ENCODE measurements at places on chromosomes 7 and 10. TPM values are rescaled to one million over a fixed set of nuclear protein-coding genes. Genes with fewer than 3 reads are reported as not detected.

- DNase-seq: no peak
Observed at GRCh38 chr7:94239661-94240234, 154.9 kb upstream of the COL1A2 start.

GRCh38 chr7:74187915-74188675 is 13.9 kb downstream of the EIF4H start:
- no peak for DNase-seq

DNA sequence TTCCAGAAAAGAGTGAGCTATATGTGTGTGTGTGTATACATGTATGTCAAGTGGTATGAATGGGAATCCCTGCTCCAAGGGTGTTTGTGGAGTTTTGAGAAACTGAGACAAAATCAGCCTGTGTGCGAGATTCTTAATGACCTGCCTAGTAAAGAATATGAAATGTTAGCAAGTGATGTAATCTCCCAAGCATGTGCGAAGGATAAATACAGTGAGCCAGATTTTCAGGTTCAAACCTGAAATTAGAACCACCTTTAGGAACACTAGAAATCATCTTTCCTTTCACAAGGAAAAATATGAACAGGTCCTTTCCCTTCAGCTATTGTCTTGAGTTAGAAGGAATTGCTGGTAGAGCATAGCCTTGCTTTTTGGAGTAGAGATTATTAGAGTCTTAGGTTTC is 457.6 kb downstream of the LRMDA start:
- DNase-seq: no peak

DNA sequence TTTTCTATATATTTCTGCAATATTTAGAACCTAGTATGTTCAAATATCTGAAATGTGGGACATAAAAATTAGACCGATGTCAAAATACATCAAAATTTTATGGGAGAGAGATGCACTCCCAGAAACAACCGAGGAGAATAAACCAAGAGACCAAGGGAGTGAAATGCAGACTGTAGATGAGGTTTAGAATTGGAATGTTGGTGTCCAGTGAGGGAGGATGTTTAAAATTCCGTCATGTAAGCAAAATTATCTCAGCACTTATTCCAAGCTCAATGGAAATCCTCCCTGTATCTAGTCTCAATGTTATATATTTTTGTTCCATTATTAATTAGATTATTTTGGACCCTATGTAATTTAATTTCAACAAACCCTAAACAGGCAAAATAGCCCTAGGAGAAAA is 61.9 kb upstream of the MAGI2 start:
- DNase-seq: no peak

- no peak for DNase-seq
Observed at GRCh38 chr10:100067466-100067865, 14.2 kb downstream of the CPN1 start.

GRCh38 chr10:75403939-75404814 is 2.6 kb upstream of the ZNF503 start:
- DNase-seq: no peak

DNA sequence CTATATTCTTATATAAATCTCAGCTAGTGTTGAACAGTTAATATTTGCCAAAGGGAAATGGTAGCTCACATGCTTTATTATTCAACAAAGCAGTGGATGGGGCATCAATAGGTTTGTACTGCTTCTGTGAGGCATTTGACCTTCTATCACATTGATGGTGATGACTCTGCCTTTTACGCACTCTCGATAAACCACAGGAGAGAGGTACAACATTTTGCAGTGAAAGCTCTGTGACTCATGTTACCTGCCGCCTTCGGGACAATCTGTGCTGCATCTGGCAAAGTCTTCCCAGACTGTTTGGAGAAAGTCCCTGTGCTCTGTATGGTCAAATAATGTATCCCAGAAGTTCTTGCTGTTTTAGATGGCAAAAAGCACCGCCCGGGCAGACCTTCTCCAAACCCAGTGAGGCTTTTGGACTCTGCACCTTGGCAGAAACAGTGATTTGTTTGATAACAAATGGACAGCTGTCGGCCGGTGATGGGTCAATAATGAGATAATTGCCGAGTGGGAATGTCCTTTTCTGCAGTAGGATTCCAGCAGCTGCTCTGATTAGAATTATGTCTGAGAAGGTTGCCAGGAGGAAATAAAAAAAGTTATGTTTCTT is 61.0 kb downstream of the PLPP4 start:
- no peak for DNase-seq

DNA sequence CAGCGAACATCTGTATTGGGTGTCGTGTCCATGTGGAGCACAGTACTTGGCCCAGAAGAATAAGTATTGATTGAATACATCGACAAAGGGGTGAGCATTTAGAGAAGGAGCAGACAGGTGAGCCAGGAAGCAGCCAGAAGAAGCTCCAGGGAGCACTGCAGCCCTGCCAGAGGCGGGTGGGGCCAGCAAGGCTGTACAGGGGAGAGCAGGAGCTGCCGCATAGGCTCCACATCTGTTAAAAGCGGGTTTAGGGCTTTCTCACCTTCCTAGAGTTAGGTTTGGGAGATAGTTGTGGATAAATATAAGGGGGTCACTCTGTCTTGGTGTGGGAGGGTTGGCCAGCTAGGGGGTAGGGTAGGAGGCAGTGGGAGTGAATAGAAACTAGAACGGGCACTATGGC is 1.3 kb upstream of the CPA1 start:
- no peak for DNase-seq

DNA sequence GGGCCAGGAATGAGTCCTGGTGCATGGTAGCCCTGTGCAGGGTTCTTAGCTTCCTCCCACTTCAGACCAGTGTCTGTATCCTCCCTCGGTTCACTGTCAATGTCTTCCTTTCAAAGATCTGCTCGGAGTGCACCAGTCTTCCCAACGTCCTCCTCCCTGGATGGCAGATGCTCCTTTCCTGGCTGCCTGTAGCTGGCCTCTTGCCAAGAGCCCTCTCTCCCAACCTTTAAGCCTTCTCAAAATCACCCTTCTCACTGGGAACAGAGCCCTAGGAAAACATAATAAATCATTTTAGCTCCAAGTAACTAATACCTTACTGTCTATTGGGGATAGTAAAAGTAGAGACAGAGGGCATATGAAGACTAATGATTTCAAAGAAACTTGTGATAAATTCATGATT is 490.6 kb downstream of the CCSER2 start:
- DNase-seq: no peak

GRCh38 chr10:17954861-17955260 is 3.1 kb downstream of the SLC39A12 start:
- no peak for DNase-seq

DNA sequence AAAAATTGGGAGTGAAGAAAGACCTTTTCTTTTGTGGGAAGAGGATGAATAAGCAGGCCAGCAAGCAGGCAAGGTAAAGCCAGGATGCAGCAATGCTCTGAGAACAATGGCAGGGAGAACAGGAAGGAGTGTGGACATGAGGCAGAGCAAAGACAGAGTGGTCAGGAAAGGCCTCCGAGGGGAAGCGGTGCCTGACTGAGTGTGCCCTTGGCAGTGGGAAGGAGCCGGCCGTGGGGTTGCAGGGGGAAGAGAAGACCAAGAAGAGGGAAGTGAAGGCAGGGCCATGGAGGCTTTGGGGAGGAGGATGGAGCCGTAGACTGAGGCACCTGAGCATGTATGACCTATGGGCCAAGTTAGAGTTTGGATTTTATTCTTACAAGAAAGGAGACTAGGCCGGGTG is 21.9 kb upstream of the ZNF212 start:
- no peak for DNase-seq

- no peak for DNase-seq
Observed at GRCh38 chr7:3300221-3300650, 816 bp upstream of the SDK1 start.

DNA sequence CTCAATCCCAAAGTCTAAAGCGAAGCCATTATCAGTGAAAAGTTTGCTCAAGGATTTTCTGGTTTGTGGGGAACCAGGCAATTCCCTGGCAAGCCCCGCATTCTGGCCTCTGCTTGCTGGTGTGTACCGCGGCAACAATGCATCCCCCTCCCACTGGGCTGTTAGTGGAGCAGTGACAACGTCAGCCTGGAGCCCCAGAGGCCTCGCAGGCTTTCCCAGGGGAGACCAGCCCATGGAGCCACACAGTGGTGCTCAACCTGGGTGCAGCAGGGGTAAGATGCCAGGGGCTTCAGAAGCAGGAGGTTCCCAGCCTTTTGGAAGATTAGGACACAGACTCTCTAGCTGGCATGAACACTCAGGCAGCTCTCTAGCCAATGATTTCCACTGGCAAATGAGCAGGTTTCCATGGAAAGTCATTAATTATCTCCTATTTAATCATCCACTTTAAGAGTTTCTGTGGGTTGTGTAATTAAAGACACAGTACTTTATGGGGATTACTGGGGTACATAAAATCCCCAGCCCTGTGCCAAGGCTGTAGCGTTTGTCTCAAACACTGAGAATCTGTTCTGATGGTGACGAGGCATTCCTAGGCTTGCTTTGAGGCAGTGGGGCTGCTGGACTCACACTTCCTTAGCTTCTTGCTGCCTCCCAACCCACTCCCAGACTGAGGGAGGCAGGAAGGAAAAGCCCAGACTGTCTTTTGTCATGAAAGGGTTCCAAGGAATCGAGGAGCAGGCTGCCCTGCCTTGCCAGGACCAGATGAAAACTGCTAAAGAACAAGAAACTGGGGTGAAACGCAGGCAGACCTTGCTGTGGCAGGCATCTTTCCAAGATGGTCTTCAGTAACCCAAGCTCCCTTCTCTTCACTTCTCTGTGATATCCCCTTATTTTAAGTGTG is 411.9 kb upstream of the SHH start:
- no peak for DNase-seq

DNA sequence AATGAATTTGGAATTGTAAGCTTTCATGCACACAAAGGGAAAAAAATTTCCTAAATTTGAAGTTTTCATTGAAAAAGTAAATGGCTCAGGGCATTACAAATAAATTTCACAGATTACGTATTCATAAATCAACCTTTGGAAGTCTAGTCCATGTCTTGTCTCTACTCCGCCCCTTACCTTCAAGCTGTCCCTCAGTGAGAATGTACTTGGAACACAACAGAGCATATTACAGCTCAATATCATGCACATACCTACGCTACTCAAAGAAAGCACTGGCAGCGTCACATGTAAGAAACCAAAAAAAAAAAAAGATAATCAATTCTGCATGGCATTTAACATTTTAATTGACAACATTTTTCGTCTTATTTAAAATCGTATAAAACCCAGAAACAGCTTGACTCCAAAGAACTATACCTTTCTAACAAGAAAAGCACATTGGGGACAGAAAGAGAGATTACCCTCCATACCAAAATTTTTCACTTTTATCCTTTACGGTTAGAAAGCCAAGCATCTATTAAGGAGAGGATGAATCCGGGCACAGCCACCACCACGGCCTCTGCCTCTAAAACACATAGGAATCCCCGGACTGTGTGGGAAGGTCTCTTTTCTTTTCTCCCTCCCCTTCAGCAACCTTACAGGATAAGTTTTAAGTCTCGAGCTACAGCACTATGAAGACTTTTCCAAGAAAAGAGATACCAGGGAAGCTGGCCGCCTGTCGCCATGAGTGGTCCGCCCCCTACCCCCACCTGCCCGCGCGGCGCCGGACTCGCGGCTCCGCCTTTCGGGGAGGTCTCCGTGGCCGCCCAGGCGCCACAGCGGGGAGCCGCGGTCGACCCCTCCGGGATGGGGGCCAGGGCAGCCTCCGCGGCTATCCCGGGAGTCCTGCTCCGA is 1.1 kb downstream of the JMJD1C start:
- no peak for DNase-seq

GRCh38 chr7:100585511-100586265 is at the start of gene LRCH4:
TSS of gene LRCH4 (minus strand) at chr7:100586129. CDS start at chr7:100586100, 29 bp downstream.
- no peak for DNase-seq

GRCh38 chr10:58206251-58206650 is 61.4 kb downstream of the IPMK start:
- DNase-seq: no peak

GRCh38 chr7:122301858-122302760 is 2.4 kb downstream of the FEZF1 start:
- no peak for DNase-seq

Gene MYO1G
- under 0.01 TPM for total RNA-seq

Gene BET1
- total RNA-seq: 35.5 TPM

Gene MMP21
- total RNA-seq: not detected

Gene APBB1IP
- 1.6 TPM for total RNA-seq

Gene GIMAP6
- not detected for total RNA-seq

Gene FGFR2
- 1.6 TPM for total RNA-seq

Gene KIAA1549
- 1.8 TPM for total RNA-seq

Gene FGF8
- not detected for total RNA-seq

Gene ARMH3
- 9.5 TPM for total RNA-seq

Gene POLL
- total RNA-seq: 26.1 TPM

Gene INA
- total RNA-seq: 18.4 TPM

Gene ADAM22
- total RNA-seq: 1.2 TPM

Data from epithelial cell of proximal tubule (primary cell).